ENCODE measurements at places on chromosomes 4 and X.

DNA sequence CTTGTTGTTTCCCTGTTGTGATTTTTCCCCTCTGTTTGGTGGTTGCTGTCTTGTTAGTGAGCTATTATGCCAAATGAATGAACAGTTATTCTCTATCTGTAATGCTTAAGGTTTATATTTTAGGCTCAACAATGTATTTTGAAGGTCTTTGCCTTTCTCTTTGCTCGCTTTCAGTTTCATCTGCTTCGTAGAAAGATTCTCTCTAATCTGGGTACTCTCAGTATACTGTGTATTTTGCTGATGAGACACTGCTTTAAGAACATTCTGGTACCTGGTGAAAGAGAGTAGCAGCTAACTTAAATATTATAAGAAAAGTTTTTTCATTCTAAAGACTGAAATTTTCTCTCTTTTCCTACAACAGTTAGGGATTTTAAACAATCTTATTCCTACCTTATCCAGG lies 1274.7 kb upstream of the PABPC4L start:
- no peak for DNase-seq

DNA sequence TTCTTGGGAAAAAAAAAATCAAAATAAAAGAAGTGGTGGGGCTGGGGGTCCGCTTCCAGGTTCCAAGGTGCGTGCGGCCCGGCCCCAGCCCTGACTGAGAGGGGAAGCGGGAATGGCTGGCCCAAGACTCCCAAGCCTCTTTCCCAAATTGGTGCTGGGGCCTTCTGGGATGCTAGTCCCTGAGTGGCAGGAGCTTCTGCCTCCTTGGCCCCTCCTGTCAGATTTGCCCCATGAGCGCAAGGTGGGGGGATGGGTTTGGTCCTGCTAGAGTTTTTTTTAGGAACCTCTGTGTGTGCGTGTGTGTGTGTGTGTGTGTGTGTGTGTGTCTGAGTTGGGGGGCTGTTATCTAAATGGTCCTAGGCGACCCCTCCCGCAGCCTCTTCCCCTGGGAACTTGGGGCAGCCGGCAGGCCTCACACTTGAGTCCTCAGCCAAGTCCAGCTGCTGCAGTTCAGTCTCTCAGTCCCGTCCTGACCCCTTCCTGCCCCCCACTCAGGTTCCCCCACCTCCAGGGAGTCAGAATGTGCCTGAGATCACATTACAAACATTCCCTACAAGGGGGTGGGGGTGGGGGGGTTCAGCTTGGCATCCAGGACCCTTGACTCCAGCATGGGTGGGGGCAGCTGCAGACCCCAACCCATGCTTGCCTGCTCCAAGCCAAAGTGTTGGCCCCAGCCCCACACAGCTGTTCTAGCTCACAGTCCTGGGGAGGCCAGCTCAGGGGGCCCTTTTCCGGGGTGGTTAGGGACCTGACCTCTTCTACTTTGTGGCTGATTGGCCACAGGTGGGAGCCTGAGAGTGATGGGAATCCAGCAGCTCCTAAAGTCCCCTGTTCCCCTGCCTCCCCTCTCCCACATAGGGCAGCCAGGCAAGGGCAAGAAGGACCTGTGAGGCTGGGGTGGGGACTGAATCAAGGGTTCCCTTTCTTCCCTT lies 4.0 kb downstream of the EFNB1 start:
- DNase-seq = no peak

DNA sequence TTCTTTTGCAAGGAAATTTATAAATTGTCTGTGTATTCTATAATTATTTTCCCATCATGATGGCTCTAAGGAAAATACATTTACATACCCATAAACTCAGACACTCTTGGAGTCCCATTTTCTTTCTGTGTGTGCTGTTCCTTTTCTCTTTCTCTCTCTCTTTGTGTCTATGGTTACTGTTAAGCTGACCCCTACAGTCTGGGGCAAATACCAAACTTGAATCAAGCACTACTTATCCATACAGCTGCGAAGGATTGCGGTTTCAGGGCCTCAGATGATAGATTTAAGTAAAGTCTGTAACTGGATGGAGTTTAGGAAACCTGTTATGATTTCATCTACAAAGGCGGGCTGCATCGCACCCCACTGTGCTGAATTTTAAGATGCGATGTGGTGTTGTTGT lies 150.2 kb downstream of the SHROOM3 start:
- no peak for DNase-seq

DNA sequence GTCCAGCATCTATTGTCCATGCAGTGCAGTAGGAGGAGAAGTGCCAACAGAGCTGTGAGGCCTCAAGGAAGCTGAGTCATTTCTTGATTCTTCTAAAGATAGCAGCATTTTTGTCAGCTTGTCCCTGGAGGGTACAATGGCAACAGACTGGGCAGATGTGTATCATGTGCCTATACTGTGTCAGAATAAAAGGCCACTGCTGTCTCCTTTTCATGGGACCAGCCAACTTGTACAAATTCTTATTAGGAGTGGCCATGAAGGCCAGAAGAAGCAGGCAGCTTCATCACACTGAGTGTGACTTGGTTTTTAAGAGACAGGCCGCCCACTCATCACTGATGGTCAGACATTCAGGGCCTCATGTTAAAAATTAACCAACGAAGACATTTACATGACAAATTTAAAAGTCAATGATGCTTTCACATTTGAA lies 185.0 kb upstream of the FAM241A start:
- DNase-seq = no peak

GRCh38 chr4:73711989-73712388 lies 28.4 kb upstream of the CXCL8 start:
- DNase-seq = no peak

- DNase-seq = peak; percentile 38
Observed at GRCh38 chrX:39730662-39731329, 367.0 kb downstream of the BCOR start.

GRCh38 chrX:31199840-31200114 lies 127.9 kb upstream of the FTHL17 start:
- no peak for DNase-seq

DNA sequence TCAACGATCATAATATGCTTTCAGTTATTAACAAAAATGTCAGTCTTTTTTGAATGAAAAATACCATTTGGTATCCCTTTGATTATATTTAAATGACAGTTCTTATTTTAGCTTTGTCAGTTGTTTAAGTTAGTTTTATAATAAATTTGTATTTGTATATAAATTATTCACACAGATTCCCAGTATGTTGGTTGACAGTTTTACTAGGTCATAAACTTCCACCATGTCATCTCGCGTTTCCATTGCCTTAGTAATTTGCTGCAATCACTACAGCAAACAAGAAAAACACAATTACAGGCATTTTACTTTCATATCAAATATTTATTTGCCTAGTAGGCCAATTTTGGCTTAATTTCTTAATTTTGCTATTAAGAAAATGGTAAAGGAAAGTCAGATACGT lies 109.6 kb upstream of the ANK2 start:
- no peak for DNase-seq

DNA sequence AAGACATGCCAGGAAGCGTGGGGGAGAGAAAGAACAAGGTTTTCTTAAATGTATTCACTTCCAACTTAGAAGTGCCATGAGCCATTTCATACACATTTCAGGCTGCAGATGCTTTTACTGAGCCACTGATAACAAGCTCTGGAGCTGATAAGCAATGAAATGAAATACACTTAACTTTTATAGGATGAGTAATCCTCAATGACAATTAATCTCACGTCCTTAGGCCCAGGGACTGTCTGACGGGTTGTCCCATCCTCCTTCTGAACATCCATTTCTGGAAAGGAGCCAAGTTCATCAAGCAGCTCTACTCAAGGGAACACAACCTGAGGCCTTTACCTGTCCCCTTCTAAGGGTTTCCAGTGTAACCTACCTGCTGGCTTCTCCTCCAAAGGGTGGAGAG lies 121.2 kb downstream of the PARM1 start:
- DNase-seq = no peak

GRCh38 chr4:15902746-15903145 lies 35.8 kb downstream of the FGFBP1 start:
- DNase-seq = peak; percentile 5

DNA sequence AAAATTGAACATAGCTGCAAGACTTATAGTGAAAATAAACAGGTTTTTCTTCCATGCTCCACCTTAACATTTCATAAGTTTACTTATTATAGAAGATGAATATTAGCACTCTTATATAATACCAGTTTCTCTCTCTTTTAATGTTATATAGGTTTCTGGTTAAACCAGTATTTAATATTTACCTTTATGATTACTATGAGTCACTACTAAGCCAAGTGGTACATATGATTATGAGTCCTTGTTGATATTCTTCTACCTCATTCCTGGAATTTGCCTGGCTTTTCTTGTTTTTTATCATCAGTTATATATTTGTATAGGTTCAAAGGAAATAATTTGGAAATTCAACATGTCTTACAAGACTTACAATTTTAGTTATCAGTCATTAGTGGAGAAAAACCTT lies 89.9 kb upstream of the MAOA start:
- DNase-seq = no peak

Data from T-helper 2 cell (primary cell).